Mucosa of gallbladder (tissue), 1 donor: ENCODE measurements at places on chromosomes 16 and 17. TPM values are rescaled to one million over a fixed set of nuclear protein-coding genes. Genes with fewer than 3 reads are reported as not detected.

DNA sequence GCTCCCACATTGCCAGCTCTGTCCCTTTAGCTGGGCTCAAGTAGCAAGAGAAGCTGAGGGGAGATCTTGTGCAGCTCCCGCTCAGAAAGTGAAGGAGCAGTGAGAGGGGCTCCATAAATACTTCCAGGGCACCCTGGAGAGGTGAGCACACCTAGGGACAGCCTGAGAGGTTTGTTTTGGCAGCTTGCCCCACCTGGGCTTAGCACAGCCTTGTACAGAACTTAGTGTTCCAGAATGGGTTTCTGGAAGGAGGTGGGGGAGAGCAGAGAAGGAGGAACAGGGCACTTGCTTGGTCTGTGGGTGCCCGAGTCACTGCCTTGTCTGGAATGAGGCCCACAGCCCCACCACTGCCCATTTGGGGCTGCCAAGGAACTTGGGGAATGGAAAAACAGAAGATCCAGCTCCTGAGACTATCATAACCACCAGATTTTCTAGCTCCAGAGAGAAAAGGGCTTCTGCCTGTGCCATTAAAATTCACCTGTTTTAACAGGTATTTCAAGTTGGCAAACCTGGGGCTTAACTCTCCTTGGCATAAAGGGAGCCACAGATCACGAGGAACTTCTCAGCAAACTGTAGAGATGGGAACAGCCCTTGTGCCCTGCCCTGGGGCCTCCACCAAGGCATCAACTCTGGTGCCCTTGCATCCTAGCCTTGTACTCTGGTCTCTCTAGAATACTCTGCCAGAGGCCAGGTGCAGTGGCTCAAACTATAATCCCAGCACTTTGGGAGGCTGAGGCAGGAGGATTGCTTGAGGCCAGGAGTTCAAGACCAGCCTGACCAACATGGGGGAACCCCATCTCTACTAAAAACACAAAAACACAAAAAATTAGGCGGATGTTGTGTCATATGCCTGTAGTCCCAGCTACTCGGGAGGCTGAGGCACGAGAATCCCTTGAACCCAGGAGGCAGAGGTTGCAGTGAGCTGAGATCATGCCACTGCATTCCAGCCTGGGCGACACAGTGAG, 1.9 kb downstream of the PRR15L start:
- DNase-seq: peak; percentile 82

- DNase-seq: no peak
These were observed 336.6 kb downstream of the WWOX start for GRCh38 chr16:78436023-78436422.

- DNase-seq: no peak
These were observed 124.2 kb upstream of the N4BP1 start for GRCh38 chr16:48734220-48734619.

DNA sequence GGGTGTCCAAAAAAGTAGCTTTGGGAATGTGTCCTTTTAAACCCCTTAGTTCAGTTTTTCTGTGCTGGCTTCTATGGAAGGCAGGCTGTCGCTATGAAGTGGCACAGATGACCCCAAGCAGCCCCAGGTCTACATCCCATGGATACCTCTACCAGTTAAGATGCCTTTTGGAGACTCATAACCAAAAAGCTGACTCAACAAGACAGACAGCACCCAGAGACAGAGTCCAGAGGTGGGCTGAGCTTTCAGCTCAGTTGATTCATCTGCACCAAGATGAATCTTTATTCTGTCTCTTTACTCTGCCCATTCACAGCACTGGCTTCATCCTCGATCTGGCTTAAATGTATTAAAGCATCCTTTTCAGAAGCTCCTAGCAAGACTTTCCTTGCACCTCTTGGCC, 29.8 kb upstream of the RBBP6 start:
- no peak for DNase-seq

- DNase-seq: no peak
These were observed 29.0 kb downstream of the RBBP6 start for GRCh38 chr16:24568392-24568791.

DNA sequence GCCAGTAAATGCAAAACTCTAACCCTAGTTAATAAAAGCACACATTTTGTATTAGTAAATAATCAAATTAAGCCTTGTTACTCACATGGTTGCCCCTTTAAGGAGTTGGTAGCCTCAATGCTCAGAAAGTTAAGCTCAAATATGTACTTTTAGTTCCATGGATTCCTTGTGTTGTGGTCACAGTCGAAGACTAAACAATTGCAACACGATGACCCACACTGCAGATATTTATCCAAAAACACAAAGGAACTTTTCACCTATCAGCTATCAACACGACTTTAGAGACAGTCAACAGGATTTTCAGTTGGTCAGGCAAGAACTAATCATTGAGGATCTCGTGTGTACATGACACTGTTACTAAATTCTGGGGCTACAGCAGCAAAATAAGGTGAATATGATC, 47.4 kb upstream of the NUDT7 start:
- DNase-seq: no peak

GRCh38 chr17:57009737-57010445, 32.0 kb downstream of the SCPEP1 start:
- peak; percentile 51 for DNase-seq

GRCh38 chr16:85206472-85207356, 94.4 kb upstream of the CIBAR2 start:
- peak; percentile 65 for DNase-seq

GRCh38 chr17:2266045-2266864, 37.3 kb downstream of the SMG6 start:
- peak; percentile 59 for DNase-seq

GRCh38 chr16:81435103-81435502, 9.5 kb upstream of the CMIP start:
- no peak for DNase-seq

DNA sequence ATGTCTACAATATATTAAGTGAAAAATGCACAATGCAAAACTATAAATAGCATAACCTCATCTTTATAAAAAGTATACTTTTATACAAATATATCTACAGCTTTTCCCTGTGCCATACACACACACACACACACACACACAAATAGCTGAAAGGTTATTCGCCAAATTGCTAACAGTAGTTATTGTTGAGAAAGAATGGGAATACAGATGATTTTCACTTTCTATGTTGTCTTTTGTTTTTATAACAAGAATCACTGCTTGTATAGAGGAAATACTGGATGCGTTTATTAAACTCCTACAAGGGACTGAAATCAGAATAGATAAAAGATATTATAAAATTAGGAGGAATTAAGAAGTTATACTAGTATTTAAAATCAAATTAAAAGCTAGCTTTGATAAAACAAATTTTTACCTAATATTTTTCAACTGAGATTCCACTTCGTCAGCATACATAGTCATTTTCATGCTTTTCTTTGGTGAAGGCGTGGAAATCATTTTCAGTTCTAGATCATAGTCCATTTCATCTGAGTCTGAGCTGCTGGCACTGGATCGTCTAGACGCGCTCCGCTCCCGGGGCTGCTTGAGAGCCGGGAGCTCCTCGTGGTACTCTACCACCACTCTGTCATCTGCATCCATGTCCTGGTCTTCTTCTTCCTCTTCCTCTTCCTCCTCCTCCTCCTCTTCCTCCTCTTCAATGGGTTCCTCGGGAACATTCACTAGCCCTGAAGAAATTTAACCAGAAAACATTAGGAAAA, 17.0 kb upstream of the ITGAE start:
- DNase-seq: no peak

DNA sequence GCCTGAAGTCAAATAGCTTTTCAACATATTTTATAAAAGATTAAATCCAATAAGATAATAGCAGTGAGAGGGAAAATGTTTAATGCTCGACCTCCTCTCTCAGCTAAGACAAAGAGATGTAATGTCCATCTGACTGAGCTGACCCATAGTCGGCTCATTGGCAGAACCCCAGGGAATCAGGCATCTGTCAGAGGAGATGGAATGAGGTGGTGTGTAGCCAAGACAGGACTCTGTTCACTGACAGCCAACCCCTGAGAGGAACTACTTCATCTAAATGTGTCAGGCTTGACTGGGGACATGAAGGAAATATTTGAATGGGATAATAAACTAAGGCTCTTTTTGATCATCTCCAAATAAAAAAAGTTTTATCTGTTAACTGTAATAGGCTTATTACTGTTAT, 188.0 kb downstream of the CDH11 start:
- DNase-seq: no peak

DNA sequence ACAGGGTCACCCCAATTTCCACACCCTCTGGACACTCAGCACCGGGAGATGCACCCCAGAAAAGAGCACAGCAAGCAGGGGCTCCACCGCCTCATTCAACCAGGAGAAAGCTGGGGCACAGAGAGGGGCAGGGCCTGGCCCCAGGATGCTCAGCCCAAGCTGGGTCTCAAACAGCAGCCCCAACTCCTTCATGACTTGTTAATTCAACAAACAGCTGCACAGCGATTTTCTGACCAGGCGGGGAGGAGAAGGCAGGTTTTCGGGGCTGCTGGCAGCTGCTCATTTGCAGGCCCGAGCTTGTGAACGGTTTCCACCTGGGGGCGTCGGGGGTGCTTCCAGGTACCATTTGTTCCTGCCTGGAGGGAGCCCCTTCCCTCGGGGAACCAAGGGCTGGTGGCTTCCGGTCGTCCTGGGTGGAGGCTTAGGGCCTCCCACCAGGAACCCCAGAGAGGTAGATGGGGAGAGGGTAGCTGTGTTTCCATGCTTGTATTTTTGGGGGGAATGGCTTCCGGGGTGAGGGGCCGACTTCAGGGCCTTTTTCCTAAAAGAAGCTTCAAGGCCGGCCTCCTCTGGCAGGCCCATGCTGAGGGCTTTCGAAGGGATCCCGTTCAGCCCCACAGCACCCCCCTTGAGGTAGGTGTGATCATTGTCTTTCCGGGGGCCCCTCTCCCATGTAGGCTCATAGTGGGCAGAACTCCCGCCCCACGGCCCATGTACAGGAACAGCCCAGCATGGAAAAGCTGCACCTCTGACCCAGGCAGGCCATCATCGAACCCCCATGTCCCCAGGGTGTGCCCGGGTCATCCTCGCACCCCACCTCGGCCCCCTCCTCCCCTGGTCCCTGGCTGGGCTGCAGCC, 191.6 kb upstream of the GSE1 start:
- no peak for DNase-seq

GRCh38 chr16:47562366-47562765, 101.2 kb downstream of the PHKB start:
- DNase-seq: no peak

- no peak for DNase-seq
These were observed 100.6 kb upstream of the METRNL start for GRCh38 chr17:82978765-82979349.

- DNase-seq: no peak
These were observed 99.7 kb downstream of the ELAC2 start for GRCh38 chr17:12918142-12918541.

ASIC2 gene
- 0.06 TPM for total RNA-seq

ITGA2B gene
- total RNA-seq: 2.9 TPM

PLEKHG4 gene
- 6.7 TPM for total RNA-seq

PRSS22 gene
- 52.7 TPM for total RNA-seq

ADAP2 gene
- total RNA-seq: 21.7 TPM

MPV17L gene
- total RNA-seq: 10.1 TPM

SBK1 gene
- total RNA-seq: 0.89 TPM

ATP2C2 gene
- 62.8 TPM for total RNA-seq

SPNS3 gene
- 1.8 TPM for total RNA-seq
